ENCODE measurements at places on chromosomes 1 and 21. TPM values are rescaled to one million over a fixed set of nuclear protein-coding genes. Genes with fewer than 3 reads are reported as not detected.

The SLC5A9 gene
- total RNA-seq = 0.31 TPM

The ETNK2 gene
- 13.5 TPM for total RNA-seq

The LYPD8 gene
- total RNA-seq = not detected

The GADD45A gene
- total RNA-seq = 50.8 TPM

The DNM3 gene
- total RNA-seq = 7.9 TPM

The SYCP1 gene
- total RNA-seq = not detected

Data from ureter (tissue), 1 donor.